ENCODE measurements at places on chromosomes 3 and 15.

DNA sequence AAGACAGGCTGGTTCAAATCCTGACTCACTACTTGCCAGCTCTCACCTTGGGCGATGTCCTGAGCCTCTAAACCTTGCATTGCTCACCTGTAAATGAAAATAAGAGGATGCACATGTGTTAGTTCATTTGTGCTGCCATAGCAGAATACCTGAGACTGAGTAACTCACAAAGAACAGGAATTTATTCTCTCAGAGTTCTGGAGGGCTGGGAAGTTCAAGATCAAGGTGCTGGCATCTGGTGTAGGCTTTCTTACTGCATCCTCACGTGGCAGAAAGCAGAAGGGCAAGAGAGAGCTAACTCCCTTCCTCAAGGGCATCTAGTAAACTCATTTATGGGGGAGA, 222.7 kb downstream of the MTHFS start:
- no peak for DNase-seq

DNA sequence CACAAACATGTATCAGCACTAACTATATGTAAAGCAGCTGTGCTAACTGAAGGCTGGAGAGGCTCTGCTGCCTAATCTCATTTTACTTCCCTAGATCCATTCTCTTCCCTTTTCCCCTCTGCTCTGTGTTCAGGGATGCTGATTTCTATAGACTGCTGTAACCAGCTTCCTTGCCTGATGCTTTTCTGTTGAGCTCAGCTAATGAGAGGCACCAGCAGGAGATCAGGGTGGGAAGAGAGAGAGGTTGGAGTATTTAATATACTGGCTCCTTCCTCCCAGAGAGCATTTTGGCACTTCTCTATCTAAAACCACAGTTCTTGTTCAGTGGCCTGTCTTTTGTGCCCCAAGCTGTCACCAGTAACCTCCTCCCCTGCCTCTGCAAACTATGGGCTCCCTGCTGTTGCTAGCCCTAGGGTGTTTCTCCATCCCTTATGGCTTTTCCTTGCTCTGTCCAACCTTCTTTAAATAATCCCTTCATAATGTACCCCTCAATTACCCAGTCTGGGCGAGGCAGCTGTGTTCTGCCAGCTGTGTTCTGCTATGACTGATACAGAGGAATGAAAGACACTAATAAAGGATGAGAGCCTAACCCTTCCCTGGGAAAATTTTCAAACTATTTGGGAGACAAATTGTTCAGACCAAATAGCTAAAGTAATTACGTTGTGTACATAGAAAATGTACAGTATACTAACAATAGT, 69.5 kb downstream of the CADPS start:
- DNase-seq: no peak

- DNase-seq: peak; percentile 53
Observed at GRCh38 chr15:70447928-70448698, 315.2 kb downstream of the UACA start.

GRCh38 chr3:6182476-6182875, 678.4 kb upstream of the GRM7 start:
- DNase-seq: no peak

DNA sequence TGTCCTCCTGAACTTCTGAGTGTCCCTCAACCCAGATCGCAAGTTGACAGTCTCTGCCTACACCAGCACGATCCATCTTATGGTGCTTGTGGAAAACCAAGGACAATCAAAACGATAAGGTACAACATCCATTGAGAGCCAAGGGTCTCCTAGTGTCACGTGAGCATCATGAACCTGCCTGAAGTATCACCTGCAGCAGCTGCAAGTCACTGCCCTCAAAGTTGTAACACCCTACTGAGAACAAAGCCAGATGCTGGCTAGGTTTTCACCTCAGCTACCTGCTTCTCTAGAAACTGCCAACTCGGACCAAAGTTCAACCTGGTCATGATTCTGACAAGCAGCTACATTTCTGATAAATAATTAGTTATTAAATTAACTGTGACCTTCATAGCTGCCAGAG, 17.5 kb downstream of the C2CD4B start:
- DNase-seq: no peak

- DNase-seq: no peak
Observed at GRCh38 chr15:57892181-57892580, 173.3 kb downstream of the ALDH1A2 start.

DNA sequence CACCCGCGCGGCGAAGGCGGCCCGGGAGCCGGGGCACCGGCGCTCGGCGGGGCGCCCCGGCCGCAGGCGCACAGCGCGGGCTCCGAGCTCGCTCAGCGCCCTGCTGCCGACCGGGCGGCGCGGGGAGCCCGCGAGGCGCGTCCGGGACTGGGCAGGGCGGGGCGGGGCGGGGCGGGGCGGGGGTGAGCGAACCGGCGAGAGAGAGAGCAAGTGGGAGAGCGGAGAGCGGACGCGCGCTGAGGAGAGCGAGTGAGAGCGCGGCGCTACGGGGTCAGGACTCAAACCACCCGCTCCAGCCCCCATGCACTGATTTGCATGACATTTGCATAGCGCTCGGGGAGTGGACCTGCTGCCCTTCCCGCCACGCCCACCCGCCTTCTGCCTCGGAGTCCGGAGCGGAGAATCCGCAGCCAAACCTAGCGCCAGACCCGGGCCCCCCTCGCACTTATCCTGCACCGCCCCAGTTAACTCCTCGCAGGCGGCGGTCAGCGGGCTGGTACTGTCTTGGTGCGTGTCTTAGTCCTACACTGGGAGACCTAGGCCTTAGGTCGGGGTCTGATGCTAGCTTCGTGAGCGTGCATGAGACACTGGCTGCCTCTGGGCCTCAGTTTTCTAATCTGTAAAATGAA, at the start of gene MYLK:
Gene MYLK, minus strand, starts transcription at position 130 of the 629 bp plus-strand sequence. CDS start 90,491 bp downstream, outside the sequence.
- peak; percentile 40 for DNase-seq

DNA sequence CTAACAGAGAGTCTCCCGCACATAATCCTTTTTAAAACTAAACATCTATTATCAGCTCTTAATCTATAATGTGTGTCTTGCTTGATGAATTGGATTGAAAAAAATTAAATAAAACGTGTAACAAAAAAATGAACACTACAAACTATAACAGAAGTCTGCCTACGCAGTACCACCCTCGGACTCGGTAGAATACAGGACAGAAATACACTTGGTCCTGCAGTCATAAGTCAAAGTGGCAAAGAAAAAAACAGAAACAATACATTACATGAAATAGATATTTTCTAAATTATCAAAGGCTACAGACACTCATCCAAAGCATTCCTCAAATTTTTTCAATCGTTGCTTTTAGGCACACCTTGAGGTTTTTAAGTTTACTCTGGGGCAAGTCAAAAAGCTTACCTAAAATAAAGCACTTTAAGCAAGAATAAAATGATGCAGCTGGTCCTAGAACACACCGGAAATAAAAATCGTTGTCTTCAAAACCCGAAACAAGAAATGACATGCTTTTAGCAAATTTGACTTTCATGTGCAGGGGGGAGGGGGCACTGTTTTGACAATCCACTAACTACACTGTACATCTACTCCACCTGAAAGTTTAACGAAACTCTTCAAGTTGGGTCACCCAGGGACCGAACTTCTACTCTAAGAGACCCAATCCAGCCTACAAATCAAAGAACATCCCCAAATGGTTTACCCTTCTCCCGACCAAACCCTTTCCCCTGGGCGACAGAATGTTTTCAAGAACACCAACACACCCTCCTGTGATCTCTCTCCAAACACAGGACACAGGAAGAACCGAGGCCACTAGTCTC, 1.3 kb downstream of the ADAM10 start:
- peak; percentile 43 for DNase-seq

- no peak for DNase-seq
Observed at GRCh38 chr15:74257623-74258022, 21.5 kb downstream of the CCDC33 start.

GRCh38 chr3:169675091-169675490, 11.6 kb upstream of the MECOM start:
- DNase-seq: no peak

GRCh38 chr3:116164039-116164438, 281.2 kb downstream of the LSAMP start:
- no peak for DNase-seq

Measured in naive B cell (primary cell).